ENCODE measurements at places on chromosomes 5 and 9.

DNA sequence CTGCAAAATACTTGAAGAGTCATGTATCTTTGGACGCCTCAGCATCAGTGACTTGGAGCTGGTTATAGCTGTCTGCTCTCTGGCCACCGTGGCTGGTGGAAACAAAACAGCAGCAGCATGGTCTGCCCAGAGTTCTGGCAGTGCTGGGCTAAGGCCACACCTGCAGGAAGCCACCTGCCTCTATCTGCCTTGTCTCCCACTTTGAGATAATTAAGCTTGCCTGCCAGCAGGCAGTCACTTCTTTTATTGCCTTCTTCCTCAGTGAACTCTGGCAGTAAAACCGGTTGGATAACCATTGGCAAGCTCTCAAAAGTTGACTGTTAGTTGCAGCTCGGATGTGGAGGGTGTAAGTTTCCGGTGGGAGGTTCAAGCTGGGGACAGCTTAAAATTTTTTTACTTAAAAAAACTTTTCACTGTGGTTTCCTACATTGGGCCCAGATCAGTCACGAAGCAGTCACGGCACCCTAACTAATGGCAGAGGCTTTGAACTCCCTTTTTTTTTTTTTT is 4.9 kb downstream of the SMIM3 start:
- peak; percentile 86 for DNase-seq

- peak; percentile 63 for DNase-seq
These were observed 244.9 kb upstream of the KLF4 start for GRCh38 chr9:107734256-107735013.

- DNase-seq: no peak
These were observed 30.6 kb downstream of the MAP1B start for GRCh38 chr5:72137826-72138409.

DNA sequence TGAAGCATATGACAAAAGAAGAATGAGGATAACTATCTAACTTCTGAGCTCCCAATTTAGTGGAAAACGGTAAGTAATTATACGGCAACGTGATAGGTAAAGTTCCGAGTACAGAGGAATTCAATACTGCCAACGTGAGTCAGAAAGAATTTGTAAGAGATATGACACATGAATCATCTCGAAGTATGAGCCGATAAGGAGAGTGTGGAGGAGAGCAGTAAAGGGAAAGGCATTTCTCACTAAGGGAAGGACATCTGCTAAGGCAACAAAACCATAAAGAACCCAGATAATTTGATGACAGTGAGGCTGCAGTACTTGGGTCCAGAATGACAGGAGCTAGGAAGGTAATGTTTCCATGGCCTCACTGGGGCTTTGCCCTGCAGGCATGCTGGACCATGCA is 11.0 kb downstream of the MPDZ start:
- no peak for DNase-seq

GRCh38 chr5:79612667-79613198 is 492 bp downstream of the TENT2 start:
- no peak for DNase-seq

All from astrocyte of the cerebellum (primary cell).